ENCODE measurements at places on chromosomes 2 and 18.

- DNase-seq: no peak
These were observed 11.5 kb downstream of the MSGN1 start for GRCh38 chr2:17827785-17828184.

DNA sequence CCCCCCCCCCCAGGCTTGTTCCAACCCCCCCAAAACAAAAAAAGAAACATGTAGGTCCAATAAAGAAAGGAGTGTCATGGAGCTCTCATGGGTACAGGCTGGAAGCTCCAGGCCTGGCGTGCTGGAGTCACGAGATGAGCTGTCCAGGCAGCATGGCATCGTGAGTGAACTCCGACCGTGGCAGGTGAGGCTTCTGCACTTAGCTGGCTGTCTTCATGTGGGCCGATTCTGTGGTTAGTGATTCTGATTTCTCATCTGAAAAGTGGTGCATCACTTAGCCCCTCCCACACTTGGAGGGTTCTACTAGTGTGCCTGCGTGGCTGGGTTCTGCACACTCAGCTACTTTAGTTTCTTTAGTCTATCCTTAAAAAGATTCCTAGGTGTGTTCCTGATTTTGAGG is 126.4 kb upstream of the MGAT5 start:
- peak; percentile 71 for DNase-seq

DNA sequence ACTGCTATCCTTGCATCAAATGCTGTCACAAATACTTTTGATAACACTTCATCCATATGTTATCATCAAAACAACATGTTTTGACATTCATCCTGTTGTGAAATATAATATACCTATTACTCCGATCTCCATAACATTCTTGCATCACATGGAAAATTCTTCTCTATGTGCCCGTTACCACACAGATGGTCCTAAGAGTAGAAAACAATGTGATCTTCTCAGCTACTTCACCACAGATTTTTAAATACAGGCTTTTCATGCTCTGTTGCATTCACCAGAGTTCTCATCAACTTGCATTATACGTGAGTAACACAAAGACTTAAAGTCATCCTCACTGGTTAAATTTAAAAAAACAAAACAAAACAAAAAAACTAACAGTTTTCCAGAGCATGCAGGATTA is 1603.3 kb upstream of the ZEB2 start:
- no peak for DNase-seq

GRCh38 chr2:8511868-8512612 is 169.8 kb upstream of the ID2 start:
- no peak for DNase-seq

DNA sequence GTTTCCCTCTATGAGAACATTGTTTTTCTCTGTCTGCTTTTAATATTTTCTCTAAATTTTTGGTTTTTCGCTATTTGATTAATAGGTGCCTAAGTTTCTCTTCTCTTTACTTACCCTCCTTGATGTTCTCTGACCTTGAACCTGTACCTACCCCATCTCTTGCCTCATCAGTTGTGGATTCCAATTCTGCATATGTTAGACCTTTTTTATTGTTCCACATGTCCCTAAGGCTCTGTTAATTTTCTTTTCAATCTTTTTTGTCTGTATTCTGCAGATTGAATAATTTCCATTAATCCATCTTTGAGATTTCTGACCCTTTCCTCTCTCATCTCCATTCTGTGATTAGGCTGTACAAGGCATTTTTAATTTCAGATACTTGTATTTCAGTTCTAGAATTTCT is 23.1 kb downstream of the RELCH start:
- no peak for DNase-seq

DNA sequence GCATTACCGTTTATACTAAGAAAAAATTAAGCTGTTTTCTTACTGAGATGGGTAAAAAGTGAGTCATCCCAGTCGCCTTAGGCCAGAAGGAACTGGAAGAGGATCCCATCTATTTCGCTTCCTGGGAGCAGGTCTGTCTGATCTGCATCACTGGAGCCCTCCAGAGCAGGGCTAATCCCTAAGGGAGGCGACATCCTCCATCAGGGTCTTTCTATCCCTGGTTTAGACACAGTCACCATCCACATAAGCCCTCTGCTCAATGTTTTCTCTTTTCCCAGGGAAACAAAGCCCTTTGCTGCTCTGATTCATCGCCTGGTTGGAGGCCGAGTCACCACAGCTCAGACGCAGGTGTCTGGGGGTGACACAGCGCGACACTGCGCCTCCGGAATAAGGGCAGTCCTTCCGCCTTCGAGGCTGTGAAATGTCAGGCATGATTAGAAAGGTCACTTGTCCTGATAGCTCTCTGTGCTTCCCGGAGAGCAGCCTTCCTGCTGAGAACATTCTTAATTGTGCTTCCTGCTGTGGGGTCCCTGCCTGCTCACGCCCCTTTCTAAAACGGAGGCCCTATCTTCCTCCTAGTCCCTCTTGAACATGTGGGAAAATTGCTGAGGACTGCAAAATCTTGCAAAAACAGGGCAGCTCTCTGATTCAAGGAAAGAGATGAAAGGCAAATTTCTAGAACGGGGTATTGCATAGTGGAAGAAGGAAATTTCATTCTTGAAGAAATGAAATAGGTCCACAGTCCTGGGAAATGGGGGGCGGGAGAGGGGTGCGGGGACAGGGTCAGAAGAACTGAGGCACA is 56.3 kb downstream of the MARCHF4 start:
- no peak for DNase-seq

DNA sequence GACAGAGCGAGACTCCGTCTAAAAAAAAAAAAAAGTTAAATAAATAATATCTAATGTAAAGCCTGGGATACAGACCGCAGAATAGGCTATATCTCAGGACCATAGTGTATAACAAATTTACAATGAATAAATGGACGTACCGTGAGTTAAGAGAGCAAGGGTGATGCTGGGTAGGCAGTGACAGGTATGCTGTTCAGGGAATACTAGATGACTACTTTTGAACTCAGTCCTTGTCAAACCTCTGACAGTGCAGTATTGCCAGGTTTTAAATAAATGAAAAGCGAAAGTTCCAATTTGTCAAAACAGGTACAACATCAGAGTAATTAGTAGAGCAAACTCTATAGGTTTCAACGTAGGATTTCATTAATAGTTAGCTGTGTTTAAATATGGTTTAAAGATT is 76.8 kb downstream of the CALCRL start:
- DNase-seq: no peak

- DNase-seq: no peak
These were observed 76.0 kb downstream of the EPC2 start for GRCh38 chr2:148720501-148721001.

GRCh38 chr2:28901202-28901601 is 6.7 kb downstream of the WDR43 start:
- DNase-seq: no peak

GRCh38 chr2:102839668-102840388 is 78.0 kb downstream of the TMEM182 start:
- DNase-seq: peak; percentile 48

- no peak for DNase-seq
These were observed 619.9 kb downstream of the ZEB2 start for GRCh38 chr2:143899987-143900386.

- DNase-seq: no peak
These were observed 7.6 kb downstream of the GPATCH11 start for GRCh38 chr2:37091873-37092272.

DNA sequence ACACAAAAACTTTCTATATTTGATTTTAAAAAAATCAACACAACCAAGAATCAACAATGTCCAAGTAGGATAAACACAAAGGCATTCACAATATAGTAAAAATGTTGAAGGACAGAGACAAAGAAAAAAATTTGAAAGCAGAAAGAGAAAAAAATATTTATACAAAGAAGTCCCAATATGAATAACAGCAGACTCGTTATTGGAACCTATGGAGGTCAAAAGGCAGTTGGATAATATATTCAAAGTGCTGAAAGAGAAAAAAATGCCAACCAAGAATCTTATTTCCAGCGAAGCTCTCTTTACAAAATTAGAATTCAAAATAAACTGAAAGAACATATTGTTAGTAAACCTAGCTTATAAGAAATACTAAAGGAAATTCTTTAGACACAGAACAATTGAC is 859.5 kb downstream of the LRP1B start:
- DNase-seq: no peak

DNA sequence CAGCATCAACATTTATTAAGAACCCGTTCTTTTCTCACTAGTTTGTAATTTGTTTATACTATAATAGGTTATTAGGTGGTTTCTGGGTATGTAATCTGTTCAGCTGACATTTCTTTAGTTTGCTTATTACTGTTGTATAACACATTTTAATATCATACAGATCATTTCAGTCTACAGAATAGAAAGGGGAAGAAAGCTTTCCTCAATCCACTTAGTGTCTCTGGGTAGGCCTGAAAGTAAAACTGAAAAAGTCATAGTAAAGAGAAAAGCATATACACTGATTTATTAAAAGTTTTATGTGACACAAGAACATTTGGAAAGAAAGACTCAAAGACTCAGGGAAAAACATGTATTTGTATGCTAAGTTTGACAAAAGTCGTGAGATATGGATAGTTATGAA is 16.8 kb upstream of the KCNJ3 start:
- DNase-seq: no peak

DNA sequence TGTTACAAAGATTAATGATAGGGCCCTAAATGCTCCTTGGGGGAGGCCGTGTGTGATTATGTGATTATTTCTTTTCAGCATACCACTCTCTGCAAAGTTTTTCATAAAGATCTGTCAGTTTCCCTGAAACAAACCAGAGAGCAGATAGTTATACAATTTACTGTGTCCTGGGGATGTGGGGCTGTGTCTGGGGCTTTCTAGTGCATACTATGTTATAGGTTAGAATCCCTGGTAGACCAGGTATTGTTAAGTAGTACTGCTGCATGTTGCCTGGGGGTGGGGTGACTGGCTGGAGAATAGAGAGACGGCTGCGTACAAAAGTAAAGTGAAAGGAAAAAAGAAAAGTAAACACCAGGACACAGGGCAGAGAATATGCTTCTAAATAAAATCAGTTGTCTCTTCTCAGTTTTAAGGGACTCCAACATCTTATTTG is 3.3 kb upstream of the CCBE1 start:
- no peak for DNase-seq

DNA sequence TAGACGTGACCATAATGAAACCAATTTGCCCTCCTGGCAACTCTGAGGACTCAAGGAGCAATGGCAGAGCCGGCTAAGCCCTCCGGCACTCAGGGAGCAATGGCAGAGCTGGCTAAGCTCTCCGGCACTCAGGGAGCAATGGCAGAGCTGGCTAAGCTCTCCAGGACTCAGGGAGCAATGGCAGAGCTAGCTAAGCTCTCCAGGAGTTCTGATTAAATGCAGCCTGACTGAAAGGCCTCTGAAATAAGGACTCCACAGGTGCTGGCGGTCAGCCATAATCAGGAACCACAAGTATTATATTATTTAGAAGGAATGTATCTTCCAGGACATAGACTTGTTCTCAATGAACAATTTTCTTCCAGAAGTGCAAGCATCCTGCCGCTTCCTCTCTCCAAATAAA is 65.2 kb downstream of the C2orf76 start:
- no peak for DNase-seq

DNA sequence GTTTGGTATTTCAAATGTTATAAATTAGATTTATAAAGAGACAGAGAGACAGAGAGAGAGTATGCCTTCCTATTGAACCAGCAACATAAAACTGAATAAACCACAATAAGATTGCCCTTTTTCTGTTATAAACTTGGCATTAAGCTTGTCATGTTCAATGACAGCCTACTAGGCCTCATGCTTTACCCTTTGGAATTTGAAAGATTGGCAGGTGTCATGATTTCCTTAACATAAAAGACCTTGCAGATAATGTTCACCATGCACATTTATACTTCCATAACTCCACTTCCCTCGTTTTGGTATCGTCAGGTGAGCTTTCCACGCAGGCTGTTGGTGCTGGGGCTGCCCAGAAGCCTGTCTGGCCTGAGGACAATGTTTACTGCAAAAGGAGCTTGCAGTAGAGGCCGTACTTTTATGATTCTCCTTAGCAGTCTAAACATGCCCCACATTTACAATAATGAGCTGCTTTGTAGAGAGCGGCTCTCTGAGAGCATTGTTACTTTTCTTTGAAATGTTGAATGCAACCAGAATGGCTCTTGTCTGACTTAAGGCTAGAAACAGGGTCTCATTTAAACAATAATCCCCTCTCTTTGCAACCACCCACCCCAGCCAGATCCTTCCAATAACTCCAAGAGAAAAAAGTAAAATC is 379.1 kb upstream of the ATP5MC3 start:
- DNase-seq: no peak

GRCh38 chr18:5024741-5025140 is 172.3 kb downstream of the AKAIN1 start:
- no peak for DNase-seq

DNA sequence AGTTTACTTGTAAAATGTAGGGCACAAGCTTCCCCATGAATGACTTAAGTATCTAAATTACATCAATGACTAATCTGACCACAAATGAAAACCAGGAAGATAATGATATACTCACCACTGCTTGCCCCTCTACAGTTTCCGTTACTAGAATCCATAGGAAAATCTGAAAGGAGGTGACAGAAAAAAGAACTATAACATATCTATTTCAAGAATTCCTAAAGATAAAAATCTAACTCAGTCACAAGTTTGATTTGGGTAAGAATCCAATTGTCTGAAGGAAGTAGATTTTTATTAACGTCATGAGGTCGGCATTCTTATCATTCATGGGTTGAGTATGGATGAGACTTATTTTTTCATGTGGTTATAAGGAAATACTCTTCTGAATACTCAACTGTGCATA is 7.8 kb downstream of the FRZB start:
- DNase-seq: no peak

GRCh38 chr2:203820969-203821368 is 46.6 kb upstream of the CTLA4 start:
- DNase-seq: no peak

GRCh38 chr2:167293943-167294775 is 405.9 kb downstream of the XIRP2 start:
- DNase-seq: no peak

- no peak for DNase-seq
These were observed 17.5 kb upstream of the ACVR1 start for GRCh38 chr2:157893611-157894010.

GRCh38 chr2:95069465-95069864 is 44.0 kb downstream of the MAL start:
- no peak for DNase-seq

DNA sequence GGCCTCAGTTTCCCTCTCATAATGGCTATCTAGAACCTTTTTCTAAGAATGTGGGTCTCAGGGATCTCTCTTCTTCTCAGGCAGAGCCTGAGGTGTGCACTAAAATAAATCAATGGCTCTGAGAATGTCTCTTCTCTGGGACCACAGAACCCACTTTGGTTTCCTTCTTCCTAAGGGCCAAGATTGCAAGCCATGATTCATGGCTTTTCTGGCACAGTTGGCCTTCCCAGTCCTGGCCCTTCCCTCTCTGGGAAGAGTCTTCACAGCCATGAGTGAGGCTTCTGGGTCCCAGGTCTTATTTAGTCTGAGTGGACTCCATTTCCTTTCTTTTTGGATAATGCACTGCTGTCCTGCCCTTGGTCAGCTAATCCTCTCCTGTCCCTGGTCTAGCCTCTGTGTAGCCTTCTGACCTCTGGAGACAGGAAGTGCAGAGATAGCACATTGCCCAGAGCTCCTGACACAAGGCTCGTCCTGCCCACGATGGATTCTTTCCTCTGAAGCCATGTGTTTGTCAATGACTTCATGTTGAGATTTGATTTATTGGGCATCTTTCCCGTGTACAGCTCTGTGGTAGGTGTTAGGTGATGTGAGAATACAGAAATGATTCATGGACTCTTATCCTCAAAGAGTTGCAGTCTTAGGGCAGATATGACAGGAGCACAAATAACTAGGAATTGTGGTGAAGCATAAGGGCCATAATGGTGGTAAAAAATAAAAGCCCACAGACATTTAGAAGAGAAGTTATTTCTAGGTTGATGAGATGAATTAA is 245.0 kb downstream of the CLIP4 start:
- DNase-seq: no peak

All from stimulated activated CD4-positive, alpha-beta T cell treated with anti-CD3 and anti-CD28 coated beads, Interleukin-2, amount 100 ng/mL, for 24 hours (primary cell).